ENCODE measurements at places on chromosomes 7 and 10.

- no peak for DNase-seq
These were observed 1.2 kb downstream of the SORCS1 start for GRCh38 chr10:107163076-107163855.

GRCh38 chr7:139645572-139646523, 122.4 kb downstream of the CLEC2L start:
- DNase-seq: peak; percentile 88

- no peak for DNase-seq
These were observed 4.2 kb downstream of the SUN1 start for GRCh38 chr7:836429-836828.

DNA sequence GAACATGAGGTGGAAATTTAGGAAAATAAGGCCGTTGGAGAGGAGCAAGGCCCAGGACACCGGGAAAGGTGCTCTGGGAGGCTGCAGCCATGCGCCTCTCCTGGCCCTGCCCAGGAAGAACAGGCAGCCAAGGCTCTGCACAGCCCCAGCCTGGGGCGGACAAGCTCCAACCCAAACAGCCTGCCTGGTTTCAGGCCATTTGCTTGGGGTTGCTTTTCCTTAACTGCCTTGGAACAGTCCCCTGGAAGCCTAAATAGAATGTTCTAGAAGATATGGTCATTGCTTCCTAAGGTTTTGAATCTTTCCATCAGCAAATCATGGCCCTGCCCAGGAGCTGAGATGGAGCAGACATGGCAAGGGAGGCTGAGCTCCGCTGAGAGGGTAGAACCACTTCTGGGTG, 11.0 kb downstream of the VSTM4 start:
- DNase-seq: no peak

DNA sequence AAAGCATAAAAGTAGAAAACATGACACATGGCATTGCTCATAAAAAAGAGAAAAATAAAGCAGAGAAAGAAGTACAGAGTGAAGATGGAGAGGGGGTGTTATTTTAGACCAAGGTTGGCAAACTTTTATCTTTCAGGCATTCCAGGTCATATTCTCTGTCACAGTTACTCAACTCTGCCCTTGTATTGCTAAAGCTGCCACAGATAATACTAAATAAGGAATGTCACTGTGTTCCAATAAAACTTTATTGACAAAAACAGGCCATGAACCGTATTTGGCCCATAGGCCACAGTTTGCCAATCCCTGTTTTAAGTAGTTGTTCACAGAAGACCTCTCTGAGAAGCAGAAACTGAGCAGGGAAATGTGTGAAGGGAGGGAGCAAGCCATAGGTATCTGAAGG, 167.4 kb downstream of the GLI3 start:
- DNase-seq: no peak

DNA sequence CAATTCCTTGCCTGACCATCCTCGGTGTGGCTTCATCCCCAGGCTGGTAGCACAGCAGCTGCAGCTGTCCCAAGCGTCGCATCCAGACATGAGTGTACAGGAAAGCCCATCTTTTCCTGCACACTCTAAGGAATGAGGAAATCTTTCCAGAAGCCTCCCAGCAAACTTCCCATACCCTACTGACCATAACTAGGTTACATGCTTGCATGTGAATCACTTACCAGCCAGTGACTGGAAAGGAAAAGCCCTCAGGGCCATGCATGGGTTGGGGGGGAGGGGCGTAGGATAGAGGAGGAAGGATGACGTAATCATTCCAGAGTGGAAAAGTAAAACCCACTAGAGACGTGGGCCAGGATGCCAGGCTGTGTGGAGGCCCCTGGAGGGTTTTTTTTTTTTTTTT, 18.9 kb upstream of the ZNF212 start:
- DNase-seq: no peak

All from stimulated activated CD4-positive, alpha-beta T cell treated with anti-CD3 and anti-CD28 coated beads, Interleukin-4, amount 100 ng/mL, for 24 hours (primary cell).